Fibroblast of the conjunctiva (primary cell): ENCODE measurements at places on chromosomes 3 and 15.

GRCh38 chr3:192433704-192434103 is 293.6 kb downstream of the FGF12 start:
- DNase-seq, result no peak

GRCh38 chr3:106829206-106829605 is 548.0 kb upstream of the CCDC54 start:
- DNase-seq, result no peak

DNA sequence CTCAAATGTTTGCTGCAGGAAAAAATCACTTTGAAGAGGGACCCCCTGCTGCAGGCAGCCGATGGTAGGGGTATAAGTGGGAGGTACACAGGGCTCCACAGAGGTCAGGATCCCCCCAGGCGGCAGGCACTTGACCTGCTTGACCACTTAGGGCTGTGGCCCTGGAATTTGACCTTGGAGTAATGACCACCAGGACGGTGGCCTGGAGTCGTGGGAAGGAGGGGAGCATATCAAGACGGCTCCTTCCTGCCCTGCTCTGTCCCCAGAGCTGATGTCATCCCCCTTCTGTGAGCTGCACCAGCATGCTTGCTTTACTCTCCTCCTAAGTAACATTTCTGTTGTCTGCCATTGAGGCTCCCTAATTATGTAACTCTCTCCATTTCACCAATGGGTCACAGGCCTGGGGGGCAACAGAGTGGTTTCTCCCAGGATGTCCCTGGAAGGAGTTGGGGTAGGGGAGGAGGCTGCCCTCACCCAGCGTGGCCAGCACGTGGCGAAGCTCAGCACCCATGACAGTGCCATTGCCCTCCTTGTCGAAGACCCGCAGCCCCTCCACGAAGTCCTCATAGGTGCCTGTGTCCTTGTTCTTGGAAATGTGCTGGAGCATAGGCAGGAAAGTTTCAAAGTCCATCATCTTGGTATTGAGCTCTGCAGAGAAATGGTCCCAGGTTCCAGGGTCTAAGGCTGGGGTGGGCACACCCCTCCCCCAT is 4.1 kb downstream of the MYL3 start:
- no peak for DNase-seq

GRCh38 chr3:141021261-141021660 is 29.9 kb upstream of the SPSB4 start:
- no peak for DNase-seq

DNA sequence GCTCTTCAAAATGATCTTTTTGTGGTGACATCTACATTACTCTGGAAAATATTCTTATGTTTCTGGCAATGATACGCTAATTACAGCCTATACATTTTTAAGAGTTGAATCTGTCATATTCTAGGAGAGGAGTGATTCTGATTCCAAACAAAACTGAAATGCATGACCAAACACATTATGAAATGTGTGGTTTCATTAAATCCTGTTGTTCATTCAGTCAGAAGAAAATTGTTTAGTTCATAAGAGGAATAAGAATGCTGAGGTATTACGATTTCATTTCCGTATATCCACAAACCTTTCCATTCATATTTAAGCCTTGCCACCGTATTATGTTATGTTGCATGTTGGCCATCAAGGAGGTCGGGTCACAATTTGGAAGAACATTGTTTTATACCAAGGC is 345.1 kb downstream of the FEZF2 start:
- no peak for DNase-seq

GRCh38 chr15:100265641-100266035 is 76.1 kb downstream of the ADAMTS17 start:
- no peak for DNase-seq

DNA sequence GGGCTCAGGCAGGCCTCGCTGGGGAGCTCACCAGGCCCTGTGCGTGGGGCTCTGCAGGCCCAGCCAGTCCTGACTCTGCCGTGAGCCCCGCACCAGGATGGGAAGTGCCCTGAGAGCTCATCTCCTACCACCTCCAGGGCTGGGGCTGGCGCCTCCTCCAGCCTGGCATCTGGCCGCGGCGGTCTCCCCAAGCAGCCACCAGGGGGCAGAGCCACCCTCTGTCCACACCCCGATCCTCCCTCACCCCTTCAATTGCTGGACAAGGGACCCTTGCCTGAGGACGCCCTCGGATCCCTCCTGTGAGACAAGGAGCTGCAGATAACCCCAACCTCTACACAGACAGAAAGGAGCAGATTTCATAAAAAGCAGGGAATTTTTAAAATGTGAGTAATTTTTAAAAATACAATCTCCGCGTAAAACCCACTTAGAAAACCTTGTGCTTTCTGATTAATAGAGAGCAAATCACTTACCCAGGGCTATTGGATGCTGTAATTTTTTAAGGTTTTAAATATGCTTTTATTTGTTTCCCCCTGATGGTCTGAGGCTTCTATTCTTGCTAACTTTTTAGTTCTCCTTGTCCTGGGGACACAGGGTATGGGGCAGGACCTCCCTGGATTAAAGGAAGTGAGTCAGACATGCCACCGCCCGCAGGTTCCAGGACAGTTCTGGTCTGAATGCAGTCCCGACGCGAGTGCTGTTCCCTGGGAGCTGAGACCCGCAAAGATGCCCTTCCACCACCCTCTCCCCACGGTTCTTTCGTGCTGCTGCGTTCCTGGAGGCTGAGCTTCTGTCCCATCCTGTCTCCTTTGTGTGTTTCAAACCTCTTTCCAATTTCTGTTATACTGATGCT is 52.3 kb upstream of the CHRNA7 start:
- DNase-seq, result no peak
